ENCODE measurements at places on chromosomes 2 and 18. TPM values are rescaled to one million over a fixed set of nuclear protein-coding genes. Genes with fewer than 3 reads are reported as not detected.

- DNase-seq, result no peak
These were observed 458.6 kb downstream of the FBXO15 start for GRCh38 chr18:73688851-73689711.

DNA sequence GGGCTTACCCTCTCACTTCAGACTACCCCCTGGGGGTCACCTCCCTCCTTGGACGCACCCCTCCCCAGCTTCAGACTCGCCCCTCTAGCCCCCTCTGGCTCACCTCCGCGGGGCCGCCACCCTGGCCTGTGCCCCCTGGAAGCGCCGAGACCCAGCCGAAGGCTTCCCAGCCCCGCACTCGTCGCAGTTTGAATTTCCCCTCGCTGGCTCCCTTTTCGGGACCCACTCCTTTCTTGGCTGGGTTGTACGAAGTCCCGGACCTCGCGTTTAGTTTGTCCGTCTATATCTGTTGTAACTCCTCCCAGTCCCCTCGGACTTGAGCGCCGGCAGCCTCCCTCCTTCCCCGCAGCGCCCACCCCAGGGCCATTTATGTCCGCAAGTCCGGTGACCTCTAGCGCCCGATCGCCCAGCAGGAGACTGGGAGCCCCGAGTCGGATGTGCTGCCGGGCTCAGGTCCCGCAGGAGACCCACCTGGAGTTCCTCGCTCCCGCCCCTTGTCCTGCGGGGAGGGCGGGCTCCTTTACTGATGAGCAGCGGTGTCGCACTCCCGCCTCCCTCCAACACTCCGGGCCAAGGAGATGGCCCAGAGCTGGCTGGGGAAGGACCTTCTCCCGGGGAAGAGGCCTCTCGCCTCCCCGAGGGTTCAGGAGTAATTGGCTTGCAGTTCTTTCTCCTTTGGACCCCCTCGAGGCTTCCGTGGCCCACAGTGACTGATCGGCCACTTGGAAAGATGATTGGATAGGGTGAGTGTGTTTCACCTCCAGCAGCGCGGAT lies 692 bp upstream of the RAX start:
- DNase-seq, result no peak

DNA sequence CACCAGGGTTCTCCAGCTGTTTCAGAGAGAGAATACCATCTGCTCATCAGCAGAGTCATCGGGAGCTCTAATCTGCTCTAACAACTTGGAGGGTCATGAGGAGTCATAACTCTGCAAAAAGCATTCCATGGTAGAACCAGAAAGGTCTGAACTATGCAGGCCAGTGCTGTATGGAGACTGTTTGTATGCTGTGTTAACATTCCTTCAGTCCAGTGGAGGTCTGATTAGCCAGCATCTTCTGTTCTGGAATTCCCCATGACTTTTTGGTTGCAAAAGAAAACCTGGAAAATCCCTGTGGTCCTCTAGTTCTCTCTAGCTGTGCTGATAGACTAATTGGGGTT lies 9.4 kb upstream of the ITGB6 start:
- DNase-seq, result no peak

DNA sequence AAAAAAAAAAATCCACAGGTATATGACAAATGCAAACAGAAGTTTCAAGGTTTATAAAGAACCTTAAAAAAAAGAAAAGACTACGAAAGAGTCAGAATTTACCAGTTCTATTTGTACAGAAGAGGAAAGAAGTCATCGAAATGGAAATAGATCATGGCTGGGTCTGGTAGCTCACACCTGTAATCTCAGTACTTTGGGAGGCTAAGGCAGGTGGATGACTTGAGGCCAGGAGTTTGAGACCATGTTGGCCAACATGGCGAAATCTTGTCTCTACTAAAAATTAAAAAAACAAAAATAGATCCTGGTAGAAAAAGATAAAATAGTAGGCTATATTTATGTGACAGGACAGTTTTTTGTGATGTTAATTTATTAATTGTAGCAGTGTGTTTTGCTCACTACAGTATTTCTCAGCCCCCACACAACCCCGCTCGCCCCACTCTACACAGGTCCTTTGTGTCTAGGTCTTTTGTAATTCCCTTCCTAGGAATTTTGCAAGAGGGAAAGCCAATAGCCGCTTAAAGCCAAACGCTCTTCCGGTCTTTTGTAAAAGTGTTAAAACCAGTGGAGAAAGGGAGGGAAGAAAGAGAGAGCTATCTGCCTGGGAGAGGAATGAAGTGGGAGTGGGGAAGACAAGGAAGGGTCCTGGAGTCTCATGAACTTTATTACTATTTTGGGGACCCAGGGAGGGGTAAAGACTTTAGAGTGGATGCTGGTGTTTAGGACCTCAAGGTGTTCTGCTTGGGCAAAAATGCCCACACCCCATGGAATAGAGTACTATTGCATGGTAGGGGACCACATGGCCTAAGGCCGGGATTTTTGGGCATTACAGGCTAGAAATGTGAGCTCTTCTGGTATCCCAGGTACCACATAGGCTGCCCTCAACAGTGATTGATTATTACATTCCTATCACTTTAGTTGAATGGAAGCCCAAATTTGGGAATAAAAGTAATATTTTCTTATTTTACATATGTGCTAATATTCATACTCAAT lies 59.4 kb upstream of the XPO1 start:
- DNase-seq, result no peak

The GALM gene
- total RNA-seq, result 8.4 TPM

DNA sequence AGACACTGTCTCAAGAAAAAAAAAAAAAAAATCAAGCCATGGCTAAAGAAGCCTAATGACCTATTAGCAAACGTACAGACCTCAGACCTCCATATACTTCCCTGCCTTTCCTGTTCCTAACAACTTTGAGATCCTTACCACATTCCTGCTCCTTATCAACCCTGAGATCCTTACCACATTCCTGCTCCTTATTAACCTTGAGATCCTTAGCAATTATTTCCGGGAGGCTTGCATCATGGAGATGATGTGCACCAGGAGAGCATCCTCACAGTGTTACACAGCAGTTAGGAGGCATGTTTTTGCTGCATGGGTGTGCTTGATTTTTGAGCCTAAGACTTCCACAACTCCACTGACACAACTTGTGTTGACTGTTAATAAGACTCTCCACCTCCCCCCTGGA lies 54.6 kb upstream of the RASGRP3 start:
- no peak for DNase-seq

- no peak for DNase-seq
These were observed 87.6 kb downstream of the RBBP8 start for GRCh38 chr18:23020555-23021294.

GRCh38 chr2:173596244-173596643 lies 241.6 kb downstream of the CDCA7 start:
- no peak for DNase-seq
